Activated T-cell treated with anti-CD3 and anti-CD28 coated beads for 48 hours (primary cell): ENCODE measurements at places on chromosomes 3 and 15.

DNA sequence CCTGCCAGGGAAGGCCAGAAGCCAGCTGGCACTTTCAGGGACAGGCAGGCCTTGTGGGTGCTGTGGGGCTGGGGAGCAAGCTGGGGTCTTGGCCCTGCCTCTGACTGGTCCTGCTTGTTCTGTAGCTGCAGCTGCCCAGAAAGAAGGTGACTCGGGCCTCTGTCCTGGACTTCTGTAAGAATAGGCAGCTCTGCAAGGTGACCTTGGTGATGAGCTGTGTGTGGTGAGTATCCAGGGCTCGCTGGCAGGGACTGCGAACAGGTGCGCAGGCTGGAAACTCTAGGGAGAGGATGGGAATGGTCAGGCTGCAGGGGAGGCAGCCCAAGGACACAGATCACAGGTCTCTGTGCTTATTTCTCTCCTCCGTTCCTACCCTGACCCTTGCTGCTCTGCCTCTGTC is 31.2 kb downstream of the SLC22A14 start:
- DNase-seq: no peak

GRCh38 chr3:158420654-158421396 is 150.2 kb upstream of the MLF1 start:
- DNase-seq: no peak

- DNase-seq: no peak
These were observed 29.9 kb upstream of the RAB11A start for GRCh38 chr15:65839354-65839901.

- no peak for DNase-seq
These were observed 109.2 kb downstream of the TMEM266 start for GRCh38 chr15:76169018-76169417.

DNA sequence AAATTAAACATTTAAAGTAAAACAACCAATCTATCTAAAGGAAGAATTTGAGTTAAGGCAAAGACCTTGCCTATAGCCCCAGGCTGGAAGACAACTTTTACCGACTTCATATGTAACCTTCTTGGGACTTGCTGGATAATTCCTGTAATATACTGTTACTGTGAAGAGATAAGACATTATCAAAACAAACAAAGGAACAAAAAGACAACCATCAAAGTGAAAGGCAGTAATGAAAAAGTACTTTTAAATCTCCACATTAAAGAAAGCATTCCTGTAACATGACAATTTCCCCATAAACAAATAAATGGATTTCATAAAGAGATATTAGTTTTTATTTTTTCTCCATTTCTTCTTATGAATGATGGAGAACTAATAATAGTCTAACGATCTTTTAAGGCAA is 2.4 kb downstream of the CMTM6 start:
- DNase-seq: no peak
